Metanephros (tissue), 2 donors: ENCODE measurements at places on chromosomes 13 and 19. TPM values are rescaled to one million over a fixed set of nuclear protein-coding genes. Genes with fewer than 3 reads are reported as not detected.

RGL3 gene
- 46.8 TPM for total RNA-seq

ZNF177 gene
- total RNA-seq, result 7.1 TPM

KASH5 gene
- not detected for total RNA-seq

CYP2S1 gene
- total RNA-seq, result 1.3 TPM

CCDC70 gene
- total RNA-seq, result not detected

KRTDAP gene
- total RNA-seq, result not detected

COPE gene
- total RNA-seq, result 118 TPM

SSC5D gene
- total RNA-seq, result 5.3 TPM

ABCC4 gene
- total RNA-seq, result 23.2 TPM

KLK3 gene
- not detected for total RNA-seq

TNFAIP8L1 gene
- total RNA-seq, result 15.0 TPM

C19orf85 gene
- not detected for total RNA-seq

ZNF575 gene
- total RNA-seq, result 1.8 TPM

NMRK2 gene
- 4.7 TPM for total RNA-seq

PLIN4 gene
- 10.6 TPM for total RNA-seq

ZNF416 gene
- total RNA-seq, result 6.8 TPM

GPR12 gene
- total RNA-seq, result 0.06 TPM

LILRB1 gene
- total RNA-seq, result 3.4 TPM

ZNF805 gene
- 29.7 TPM for total RNA-seq

CYP4F2 gene
- not detected for total RNA-seq
